ENCODE measurements at places on chromosomes 1 and 21. TPM values are rescaled to one million over a fixed set of nuclear protein-coding genes. Genes with fewer than 3 reads are reported as not detected.
A peak's percentile ranks its signal among the peaks of the same experiment; 100 is the strongest.

The S100A12 gene
- not detected for total RNA-seq

The RNU1-1 gene
- total RNA-seq = 2,316 TPM

The ETNK2 gene
- not detected for total RNA-seq

DNA sequence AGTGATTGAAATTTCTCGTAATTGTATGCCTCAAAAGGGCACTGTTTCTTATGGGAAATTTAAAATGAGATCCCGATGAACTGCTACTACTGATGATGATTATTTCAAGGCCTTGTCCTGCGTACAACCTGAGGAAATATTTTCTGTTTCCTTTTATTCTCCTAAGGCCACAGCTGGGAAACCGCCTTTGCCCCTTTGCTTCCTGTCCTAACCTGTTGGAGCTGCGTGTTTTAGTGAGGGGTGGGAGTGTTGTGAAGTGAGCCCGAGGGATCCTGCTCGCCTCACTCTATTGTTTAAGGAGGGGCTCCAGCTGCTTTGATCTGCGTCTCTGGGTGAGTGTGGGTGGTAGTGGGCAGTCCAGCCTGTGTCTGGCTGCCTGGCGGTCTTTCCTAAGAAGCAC, 14.4 kb downstream of the LAMC2 start:
- no peak for DNase-seq
- peaks cover 24% of the 10 kb centered on the region for H3K27me3 ChIP-seq
- H3K36me3 ChIP-seq = no peaks in the 10 kb centered on the region

DNA sequence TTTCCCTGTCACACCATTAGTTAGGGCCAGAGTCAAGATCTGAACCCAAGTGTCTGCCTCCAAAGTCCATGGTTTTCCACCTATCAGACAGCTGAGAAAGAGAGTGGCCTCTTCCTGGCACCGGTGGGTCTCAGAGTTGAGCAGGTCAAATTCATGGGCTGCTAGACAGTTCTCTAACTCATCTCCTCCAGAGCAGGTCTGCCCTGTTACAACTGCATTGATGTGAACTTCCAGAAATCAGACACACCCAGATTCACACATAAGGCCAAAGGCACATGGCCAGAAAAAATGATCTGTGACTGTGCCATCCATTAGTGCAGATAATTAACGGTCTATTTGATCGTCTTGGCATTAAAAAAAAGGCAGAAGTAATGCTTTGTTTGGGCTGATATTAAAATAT, 17.5 kb downstream of the SMIM12 start:
- peaks cover 7% of the 10 kb centered on the region for H3K4me1 ChIP-seq
- H3K27me3 ChIP-seq = no peaks in the 10 kb centered on the region
- no peaks in the 10 kb centered on the region for H3K36me3 ChIP-seq
- no peak overlapping the region for H3K4me3 ChIP-seq
- DNase-seq = no peak

DNA sequence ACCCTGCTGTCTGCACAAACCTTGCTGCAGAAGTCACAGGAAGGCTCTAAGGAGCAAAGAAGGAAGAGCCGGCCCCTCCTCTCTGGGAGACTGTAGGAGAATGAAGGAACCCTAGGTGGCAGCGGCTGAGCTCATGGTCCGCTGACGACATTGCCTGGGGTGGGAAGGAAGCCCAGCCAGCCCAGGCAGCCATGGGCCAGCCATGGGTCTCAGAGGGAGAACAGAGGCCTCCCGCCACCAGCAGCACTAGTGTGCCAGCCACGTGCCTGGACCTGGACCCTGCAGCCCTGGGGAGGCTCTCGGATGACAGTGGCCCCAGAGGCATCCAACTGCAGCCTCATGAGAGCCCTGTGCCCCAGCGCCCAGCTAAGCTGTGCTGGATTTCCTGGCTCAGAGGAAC, 49.2 kb upstream of the POFUT2 start:
- DNase-seq = no peak
- peaks cover 3% of the 10 kb centered on the region for H3K27me3 ChIP-seq
- H3K36me3 ChIP-seq = no peaks in the 10 kb centered on the region
- H3K4me3 ChIP-seq = no peak overlapping the region
- H3K27ac ChIP-seq = no peak overlapping the region
- H3K4me1 ChIP-seq = no peaks in the 10 kb centered on the region

DNA sequence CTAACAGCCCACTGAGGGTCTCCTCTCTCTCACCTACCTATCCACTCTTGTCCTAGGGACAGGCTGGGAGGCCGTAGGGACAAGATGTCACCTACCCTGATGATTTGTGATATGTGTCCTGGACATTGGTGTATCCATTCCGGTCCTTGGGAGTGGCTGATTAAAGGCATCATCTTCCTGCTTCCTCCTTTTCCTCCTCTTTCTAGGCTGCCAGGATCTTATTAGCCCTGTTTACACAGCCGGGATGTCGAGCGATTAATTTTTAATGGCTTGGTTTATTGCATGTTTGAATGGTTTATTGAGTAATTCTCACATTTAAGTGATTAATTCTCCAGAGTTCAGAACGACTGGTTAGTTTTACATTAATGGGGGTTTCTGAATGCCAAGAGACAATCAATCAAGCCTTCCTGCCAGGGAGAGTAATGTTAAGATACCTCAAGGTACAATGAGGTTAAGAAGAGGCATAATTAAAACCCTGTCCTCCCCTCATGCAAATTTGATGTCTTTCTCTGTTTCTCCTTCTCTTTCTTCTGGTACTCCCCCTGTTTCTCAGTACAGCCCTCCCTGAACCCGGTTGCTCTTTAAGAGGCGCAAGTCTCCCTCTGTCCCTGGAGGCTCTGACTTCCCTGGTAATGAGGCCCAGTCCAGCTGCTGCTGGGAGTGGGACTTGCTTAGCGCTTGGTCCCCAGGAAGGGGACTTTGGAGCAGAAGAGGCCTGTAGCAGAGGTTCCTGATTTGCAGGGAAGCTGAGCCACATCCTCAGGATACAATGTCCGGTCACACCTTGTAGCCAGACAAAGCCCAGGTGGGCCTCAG, 50.9 kb downstream of the ACTL8 start:
- peaks cover under 1% of the 10 kb centered on the region for H3K27me3 ChIP-seq
- no peak overlapping the region for H3K27ac ChIP-seq
- H3K36me3 ChIP-seq = no peaks in the 10 kb centered on the region
- no peak for DNase-seq

- no peak overlapping the region for H3K27ac ChIP-seq
- no peak for DNase-seq
- peak overlapping the region; percentile 37 for H3K4me3 ChIP-seq
- no peaks in the 10 kb centered on the region for H3K4me1 ChIP-seq
Measured at GRCh38 chr1:88141499-88142074, 542.5 kb upstream of the PKN2 start.

DNA sequence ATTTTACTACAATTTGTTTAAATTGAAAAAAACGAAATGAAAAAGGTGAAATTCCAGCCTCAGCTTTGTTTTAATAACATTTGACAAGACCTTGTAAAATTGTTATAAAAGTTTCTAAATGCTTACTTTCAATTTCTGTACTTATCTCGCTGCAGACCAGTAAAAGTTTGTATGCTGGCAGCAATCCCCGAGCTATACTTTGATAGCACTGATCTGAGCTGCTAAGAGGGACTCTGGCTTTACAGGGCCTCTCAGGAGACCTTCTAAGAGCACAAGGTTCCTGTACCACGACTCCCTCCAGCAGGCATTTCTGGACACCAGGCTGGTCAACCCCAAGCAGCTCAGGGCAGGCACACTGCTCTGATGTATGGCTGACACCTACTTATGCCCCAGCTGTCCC, 13.1 kb downstream of the STMN1 start:
- DNase-seq = no peak
- no peak overlapping the region for H3K4me3 ChIP-seq
- no peaks in the 10 kb centered on the region for H3K27me3 ChIP-seq
- peaks cover 15% of the 10 kb centered on the region for H3K4me1 ChIP-seq
- H3K36me3 ChIP-seq = peaks cover 12% of the 10 kb centered on the region

GRCh38 chr21:45923146-45923545, 58.4 kb upstream of the COL6A1 start:
- H3K4me1 ChIP-seq = peaks cover 4% of the 10 kb centered on the region
- H3K27me3 ChIP-seq = no peaks in the 10 kb centered on the region

DNA sequence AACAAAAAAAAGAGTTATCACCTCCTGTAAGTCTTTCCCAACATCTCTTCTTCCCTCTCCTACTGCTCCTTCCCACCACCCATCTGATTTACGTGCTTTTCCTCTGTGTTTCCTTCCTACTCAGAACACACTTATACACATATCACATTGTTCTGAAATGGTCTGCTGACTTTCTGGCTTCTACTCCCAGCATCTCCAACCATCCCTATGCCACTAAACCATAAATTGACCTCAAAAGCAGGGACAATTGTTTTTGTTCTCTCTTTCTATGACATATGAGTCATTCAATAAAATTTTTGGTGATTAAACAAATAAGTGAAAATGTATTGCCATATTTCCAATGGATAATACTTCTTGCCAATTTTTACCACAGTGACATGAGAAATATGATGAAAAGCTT, 8.2 kb downstream of the GOLPH3L start:
- H3K4me1 ChIP-seq = peaks cover 15% of the 10 kb centered on the region
- H3K36me3 ChIP-seq = peaks cover 27% of the 10 kb centered on the region
- no peak overlapping the region for H3K27ac ChIP-seq
- no peak for DNase-seq
- no peak overlapping the region for H3K4me3 ChIP-seq

GRCh38 chr1:188386161-188386560, 1557.4 kb downstream of the PLA2G4A start:
- no peak for DNase-seq
- H3K4me1 ChIP-seq = no peaks in the 10 kb centered on the region
- H3K4me3 ChIP-seq = no peak overlapping the region
- no peaks in the 10 kb centered on the region for H3K27me3 ChIP-seq

DNA sequence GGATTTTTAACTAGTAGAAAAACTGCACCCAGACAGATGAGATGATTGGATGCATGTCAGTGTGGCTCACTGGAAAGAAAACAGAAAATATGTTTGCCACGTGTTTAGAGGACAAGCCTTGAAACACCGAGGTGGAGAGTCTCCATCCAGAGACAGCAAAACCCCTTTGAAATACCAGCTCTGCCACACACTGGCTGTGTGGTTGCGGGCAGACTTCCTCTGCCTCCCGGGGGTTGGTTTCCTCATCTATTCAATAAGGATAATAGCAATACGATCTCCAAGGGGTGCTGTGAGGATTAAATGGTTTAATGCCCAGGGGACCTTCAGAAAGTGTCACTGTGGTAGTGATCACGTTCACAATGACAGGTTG, 67.2 kb upstream of the PARP1 start:
- H3K27me3 ChIP-seq = peaks cover 12% of the 10 kb centered on the region
- no peak overlapping the region for H3K27ac ChIP-seq
- DNase-seq = peak; percentile 8
- H3K4me1 ChIP-seq = peaks cover 8% of the 10 kb centered on the region
- no peaks in the 10 kb centered on the region for H3K36me3 ChIP-seq
